AG09319 (cell line): ENCODE measurements at places on chromosomes 12 and 14.
A peak's percentile ranks its signal among the peaks of the same experiment; 100 is the strongest.

DNA sequence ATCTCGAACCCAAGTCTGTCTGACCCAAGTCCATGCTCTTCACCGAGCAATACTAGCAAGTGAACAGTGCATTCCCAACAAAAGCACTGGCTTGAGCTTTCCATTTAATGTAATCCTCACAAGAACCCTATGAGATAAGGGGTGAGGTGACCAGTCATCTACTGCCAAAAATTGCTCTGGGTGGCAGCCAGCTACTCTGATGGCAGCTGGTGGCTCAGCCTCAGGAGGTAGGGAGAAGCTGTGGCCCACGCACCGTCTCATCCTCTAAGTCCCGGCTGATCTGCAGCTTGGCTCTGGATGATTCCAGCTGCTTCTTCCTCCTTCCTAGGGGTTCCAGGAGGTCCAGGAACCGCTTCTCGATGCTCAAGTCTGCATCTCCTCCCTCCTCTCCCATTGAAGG, 75.2 kb downstream of the PLEKHG3 start:
- DNase-seq = no peak

- DNase-seq = no peak
Observed at GRCh38 chr12:5305886-5306545, 125.9 kb upstream of the NTF3 start.

- no peak for DNase-seq
Observed at GRCh38 chr14:47590767-47591495, 84.5 kb downstream of the MDGA2 start.

- DNase-seq = no peak
Observed at GRCh38 chr14:100350986-100351385, 27.8 kb downstream of the SLC25A47 start.

DNA sequence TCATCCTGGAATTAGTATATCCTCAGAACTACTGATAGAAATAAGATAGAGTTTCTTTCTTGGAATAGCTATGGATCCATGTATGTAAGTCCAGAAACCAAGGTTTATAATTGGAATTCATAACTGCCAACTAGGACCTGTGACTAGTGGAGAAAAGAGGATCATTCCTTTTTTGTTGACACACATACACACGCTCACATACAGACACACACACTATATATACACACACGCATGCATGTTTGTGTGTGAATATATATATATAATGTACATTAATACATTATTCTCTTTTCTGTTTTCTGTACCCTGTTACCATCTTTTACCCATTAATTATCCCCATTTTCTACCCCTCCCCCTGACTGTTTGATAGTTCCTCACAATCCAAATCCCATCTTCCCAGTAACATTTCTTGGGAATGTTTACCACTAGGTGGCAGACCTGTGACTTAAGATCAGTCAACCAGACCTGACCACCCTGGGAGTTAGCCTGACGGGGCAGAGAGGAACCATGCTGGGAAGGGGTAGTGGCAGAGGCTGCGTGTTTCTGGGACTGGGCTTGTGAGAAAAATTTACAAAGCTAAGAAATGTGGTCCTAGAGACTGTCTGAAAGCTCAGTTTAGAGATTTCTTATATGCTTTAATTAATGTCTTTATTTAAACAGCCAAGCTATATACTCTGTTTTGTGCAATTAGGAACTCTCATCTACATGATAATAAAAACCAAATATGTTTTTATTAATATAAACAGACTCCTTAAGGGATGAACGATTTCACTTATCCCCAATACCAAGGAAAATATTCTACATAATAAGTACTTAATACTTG, 308.0 kb downstream of the PPFIA2 start:
- peak; percentile 28 for DNase-seq

DNA sequence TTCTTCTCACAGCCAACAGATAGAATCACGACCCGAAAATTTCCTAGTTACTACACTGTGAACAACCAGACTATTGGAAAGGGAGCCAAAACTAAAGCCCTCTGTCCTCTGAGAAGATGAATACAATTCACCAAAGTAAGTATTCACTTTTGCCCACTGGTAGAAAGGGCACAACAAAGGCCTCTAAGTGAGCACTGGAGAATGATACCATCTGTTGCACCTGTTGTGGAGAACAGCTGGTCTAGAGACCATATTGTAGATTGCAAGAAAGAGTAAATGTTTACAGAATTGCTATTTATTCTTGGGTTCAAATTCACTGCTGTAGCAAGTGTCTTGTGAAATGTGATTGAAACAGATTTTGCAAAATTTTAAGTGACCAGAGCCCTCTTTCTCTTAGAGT, 46.9 kb upstream of the ANO6 start:
- no peak for DNase-seq

GRCh38 chr12:55666508-55666907, 29.8 kb downstream of the OR10P1 start:
- DNase-seq = no peak

DNA sequence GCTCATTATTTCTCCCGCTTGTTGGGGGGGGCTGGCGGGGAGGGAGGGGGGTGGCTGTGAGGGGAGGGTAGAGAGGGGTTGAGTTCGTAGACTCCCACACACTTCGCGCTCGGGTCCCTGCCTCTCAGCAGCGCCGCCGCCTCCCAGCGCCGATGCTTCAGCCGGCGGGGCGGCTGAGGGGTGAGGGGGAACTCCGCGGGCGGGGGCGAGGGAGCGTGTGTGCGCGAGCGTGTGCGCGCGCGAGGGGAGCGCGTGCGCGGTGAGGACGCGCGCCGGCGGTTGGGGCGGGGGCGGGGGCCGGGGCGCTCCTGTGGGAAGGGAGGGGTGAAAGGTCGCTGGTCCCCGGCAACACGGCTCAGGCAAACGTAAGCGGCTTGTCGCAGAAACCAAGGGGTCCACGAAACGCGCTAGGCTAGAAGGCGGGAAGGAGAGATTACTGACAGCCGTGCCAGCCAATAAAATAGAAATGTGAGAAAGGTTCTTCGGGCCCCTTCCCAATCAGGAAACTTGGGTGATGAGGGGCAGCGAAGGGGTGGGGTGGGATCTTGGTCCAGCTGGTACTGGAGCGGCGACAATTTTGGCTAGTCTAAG, 343 bp upstream of the NOVA1 start:
- peak; percentile 57 for DNase-seq

DNA sequence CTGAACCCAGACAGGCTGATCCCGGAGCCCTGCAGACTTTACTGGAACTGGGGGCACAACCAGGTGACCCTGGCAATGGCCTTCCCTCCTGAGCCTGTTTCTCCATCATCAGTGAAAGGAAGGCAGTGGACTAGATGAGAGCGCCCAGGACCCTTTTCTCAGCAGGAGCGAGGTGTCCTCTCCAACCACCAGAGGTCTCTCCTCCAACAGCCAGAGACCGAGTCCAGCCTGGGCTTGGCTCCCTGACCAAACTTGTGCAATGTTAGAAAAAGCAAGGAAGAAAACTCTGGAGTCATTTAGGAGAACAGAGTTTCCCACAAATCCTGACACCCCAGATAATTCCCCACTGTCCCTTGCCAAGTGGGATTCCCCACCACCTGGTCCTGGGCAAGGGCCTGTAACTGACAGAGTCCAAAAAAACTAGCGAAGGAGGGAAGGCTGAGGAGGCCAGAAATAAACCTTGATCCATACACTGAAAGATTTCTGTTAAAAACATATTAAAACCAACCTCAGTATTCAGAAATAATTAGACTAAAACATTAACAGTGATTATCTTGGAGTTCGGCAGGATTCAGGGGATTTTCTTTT, 9.0 kb downstream of the RPS6KL1 start:
- DNase-seq = peak; percentile 56

GRCh38 chr14:69487771-69488170, 3.2 kb downstream of the PLEKHD1 start:
- DNase-seq = no peak

DNA sequence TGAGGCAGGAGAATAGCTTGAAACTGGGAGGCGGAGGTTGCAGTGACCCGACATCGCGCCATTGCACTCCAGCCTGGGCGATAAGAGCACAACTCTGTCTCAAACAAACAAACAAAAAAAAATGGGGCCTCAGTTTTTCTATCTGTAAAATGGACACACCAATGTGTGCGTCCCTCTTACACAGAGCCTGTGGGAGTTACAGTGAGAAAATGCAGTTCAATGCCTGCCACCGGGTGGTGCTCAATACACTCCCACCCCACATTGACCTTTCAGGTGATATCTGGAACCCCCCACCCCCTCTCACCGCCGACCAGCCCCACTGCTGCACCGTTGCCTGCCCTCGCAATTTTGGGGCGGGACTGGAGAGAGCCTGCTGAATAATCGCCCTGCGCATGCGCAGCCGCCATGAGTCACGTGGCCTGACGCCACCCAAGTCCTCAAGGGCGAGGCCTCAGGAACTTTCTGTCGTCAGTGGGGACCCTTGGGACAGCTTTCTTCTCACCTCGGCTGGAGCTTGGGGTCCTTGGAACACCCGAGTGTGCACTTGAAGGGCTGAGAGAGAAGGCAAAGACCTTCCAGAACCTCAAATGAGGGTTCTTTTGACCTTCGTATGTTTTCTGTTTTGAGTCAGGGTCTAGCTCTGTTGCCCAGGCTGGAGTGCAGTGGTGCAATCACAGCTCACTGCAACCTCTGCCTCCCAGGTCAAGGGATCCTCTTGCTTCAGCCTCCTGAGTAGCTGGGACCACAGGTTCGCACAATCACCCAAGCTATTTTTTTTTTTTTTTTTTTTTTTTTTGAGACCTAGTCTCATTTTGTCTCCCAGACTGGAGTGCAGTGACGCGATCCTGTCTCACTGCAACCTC, 14.6 kb upstream of the CABP1 start:
- no peak for DNase-seq

- DNase-seq = no peak
Observed at GRCh38 chr12:113418213-113418879, 3.8 kb upstream of the SDSL start.

DNA sequence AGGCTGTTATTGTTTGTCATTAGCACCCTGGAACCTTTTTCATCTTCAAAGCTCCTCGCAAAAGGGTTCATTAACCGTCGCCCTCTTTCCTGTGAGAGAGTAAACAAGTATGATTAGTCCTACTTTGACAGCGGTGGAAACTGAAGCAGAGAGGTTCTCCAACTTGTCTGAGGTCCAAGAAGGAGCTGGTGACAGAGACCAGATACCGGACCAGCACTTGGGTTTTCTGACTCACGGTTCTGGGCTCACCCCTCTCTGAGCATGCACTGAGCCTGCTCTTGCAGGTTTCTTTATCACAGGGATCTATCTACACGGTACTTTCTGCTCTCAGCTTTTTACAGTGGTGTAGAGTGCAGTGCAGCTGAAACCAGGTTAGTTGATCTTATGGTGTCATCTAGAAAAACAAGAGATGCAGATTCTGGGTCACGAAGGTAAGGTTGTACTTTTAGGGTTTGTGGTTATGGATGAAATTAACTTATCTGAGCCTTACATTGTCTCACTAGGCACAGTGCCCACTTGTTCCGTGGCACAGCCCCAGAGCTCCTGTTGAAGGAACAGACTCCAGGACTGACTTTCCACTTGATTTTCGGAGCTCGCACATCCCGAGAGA, 62.1 kb downstream of the PPP2R5C start:
- no peak for DNase-seq

- DNase-seq = no peak
Observed at GRCh38 chr14:39268393-39268792, 34.7 kb downstream of the MIA2 start.

GRCh38 chr12:3613641-3614395, 122.8 kb downstream of the PRMT8 start:
- DNase-seq = no peak

DNA sequence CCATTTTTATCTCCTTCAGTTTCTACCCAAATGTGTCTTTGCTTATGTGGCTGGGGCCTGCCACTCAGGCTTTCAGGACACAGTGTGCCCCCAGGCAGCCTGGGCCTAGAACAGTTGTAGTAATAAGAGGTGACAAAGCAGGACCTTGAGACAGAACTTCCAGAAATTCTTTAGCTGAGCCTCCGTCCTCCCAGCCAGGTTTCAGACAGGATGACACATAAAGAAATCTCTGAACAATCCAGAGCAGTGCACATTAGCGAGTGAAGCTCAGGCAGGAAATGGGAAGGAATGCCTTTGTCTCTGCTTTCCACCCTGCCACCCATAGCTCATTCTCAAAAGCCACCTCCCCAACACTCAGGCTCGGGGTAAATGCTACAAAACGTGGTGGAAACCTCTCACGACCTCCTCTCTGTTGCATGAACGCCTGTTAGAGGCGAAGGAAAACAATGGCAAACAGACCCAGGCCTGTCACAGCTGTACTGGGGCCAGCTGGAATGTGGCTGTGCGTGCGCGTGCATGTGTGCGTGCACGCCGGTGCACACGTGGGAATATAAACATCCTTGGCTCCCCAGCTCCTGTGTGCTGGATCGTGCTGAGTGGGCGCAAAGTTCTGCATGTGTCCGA, 286.7 kb downstream of the ZFP36L1 start:
- DNase-seq = no peak

DNA sequence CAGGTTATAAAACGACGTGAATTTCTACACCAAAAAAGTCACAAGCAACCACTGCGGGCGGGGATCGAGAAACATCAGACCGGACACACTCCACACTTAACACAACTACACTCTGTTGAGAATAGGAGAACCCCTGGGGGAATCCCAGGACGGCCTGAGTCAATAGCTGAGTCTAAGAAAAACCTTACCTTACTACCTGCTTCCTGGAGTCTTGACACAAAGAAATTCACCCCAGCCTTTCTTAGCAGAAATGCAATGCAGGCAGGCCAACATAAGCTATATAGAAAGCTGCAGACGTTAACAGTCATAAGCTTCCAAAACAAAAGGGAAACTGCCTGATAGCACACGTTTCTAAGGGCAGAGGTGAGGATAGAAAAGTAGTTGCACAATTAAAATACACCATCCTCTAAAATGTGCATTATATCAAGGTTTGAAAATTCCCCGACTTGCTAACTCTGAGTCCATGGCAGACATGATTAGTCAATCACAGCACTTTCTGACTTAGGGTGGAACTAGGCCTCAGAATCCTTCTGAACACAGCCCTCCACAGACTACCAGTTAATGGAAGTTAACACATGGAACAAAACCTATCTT, 68.0 kb downstream of the CCDC88C start:
- no peak for DNase-seq

DNA sequence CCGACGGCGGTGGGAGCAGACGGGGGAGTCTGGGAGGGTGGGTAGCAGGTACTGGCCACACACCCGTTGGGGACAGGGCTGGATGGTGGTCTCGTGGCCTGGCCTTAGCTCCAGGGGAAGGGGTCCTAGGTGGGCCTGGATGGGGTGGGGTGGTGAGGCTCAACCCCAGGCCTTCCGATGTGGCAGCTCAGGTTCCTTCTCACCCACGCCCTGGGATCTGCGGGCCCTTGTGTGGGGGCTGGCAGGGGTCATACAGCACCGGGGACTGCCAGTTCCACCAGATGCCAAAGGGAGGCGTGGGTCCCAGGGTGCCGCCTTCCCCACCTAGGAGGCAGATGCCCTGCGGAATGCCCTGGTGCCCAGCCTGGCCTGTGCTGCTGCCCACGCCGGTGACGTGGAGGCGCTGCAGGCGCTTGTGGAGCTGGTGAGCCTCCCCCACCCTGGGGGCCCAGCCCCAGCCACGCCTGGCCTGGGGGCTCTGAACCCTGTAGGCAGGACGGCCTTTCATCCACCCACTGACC, 21.0 kb downstream of the ASPG start:
- DNase-seq = no peak

DNA sequence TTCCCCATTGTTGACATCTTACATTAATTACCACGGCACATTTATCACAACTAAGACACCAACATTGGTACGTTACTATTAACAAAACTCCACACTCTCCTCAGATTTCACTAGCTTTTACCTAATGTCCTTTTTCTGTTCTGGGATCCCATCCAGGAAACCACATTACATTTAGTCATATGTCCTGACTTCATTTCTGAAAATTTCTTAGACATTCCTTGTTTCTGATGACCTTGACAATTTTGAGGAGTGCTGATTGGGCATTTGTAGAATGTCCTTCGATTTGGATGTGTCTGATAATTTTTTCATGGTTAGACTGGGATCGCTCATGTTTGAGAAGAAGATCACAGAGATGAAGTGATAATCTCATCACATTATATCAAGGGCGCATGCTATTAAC, 34.6 kb upstream of the ACSM4 start:
- no peak for DNase-seq
